ENCODE measurements at places on chromosomes 16 and 17. TPM values are rescaled to one million over a fixed set of nuclear protein-coding genes. Genes with fewer than 3 reads are reported as not detected.

The KCNAB3 gene
- 0.93 TPM for total RNA-seq

The HES7 gene
- not detected for total RNA-seq

The GPRC5C gene
- 144 TPM for total RNA-seq

The UBB gene
- total RNA-seq = 1,122 TPM

The FHOD1 gene
- 25.4 TPM for total RNA-seq

The SKAP1 gene
- 0.94 TPM for total RNA-seq

The YBX2 gene
- 2.4 TPM for total RNA-seq

The ACSM2A gene
- 0.20 TPM for total RNA-seq
